ENCODE measurements at places on chromosomes 2 and 18.
A peak's percentile ranks its signal among the peaks of the same experiment; 100 is the strongest.

DNA sequence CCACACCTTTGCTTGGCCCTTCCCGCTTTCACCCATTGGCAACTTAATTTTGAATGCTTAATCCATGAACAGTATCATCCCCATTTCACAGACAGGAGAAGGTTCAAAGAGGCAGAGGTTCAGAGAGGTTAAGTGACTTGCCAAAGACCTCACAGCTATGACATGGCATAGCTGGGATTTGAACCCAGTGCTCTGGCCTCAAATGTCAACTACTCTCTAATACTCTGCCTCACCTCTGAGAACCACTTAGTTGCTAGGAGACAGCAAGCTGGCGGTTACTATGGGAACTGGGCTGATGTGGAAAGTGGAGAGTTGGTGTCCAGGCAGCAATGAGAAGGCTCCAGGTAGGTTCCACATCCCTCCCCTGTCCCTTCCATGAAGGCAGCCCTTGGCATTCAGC is 15.8 kb upstream of the PRSS56 start:
- DNase-seq: no peak

DNA sequence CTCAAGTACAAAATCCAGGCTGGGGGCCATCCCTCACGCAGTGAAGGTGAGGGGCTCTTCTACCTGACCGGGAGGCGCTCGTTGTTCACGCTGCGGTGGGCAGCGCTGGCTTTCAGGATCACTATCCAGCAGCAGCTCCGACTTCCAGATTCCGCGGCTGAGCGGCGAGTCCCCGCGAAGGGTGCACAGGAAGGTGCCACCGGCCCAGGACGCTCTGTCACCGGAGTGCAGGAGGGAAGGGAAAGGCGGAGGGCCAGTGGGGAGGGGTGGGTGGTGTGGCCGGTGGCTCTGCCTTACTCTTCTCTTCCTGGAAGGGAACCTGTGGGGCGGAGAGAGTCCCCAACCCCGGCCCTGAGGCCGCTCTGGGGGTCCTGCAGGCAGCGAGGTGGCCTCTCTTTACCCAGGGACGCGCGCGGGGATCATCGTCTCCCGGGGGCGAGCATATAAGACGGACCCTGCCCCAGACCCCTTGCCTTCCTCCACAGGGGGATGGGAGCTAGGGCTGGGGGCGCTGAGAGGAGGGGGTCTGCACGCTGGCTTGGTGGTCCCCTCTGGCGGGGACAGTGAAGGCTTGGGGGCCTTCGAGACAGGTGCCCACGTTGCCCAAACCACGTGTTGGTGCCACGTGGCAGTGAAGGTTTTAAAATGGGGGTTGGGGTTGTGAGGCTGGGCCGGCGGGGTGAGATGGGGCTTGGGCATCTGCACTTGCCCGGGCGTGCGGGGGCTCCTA is 26.9 kb upstream of the HS6ST1 start:
- DNase-seq: no peak

DNA sequence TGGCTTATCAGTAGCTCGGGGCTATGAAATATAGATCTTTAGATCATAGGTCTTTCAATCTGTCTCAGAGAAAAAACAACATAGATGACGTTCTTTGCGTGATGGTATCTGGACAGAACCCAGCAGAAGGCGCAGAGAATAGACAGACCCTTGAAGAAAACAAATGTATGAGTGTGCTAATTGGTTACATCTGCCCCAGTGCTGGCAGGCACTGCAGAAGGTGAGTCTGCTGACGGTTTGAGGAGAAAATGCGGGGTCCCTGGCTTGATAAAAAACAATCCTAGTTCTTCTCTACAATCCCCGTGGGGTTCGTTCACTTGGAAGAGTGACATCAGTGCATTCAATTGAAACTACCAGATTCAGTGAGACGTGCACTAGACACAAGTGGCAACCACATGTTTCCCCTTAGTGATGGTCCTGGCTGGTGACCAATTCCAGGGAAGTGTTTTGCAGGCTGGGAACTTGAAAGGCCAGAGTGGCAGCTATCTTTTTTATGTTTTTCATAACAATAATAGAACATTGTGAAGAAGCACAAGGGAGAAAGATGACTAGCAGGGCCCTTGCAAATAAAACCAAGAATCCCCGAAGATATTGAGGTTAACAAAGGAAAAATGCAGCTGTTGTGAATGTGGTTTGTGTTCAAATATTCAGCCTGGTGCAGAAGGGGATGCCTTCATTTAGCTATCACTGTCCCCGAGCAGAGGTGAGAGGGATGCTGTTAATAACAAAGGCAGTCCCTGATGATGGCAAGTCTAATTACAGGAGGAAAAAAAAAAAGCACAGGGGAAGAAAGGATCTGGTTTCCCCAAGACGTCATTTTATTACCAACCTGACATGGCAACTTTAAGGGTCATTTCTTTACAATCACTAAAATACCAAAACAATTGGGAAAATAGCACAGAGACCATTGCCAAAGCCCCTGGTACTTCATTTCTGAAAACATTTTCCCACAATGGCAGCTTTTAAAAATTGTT is 337.6 kb upstream of the FIGN start:
- peak; percentile 50 for DNase-seq

GRCh38 chr18:57965246-57965645 is 78.8 kb upstream of the NEDD4L start:
- DNase-seq: no peak

DNA sequence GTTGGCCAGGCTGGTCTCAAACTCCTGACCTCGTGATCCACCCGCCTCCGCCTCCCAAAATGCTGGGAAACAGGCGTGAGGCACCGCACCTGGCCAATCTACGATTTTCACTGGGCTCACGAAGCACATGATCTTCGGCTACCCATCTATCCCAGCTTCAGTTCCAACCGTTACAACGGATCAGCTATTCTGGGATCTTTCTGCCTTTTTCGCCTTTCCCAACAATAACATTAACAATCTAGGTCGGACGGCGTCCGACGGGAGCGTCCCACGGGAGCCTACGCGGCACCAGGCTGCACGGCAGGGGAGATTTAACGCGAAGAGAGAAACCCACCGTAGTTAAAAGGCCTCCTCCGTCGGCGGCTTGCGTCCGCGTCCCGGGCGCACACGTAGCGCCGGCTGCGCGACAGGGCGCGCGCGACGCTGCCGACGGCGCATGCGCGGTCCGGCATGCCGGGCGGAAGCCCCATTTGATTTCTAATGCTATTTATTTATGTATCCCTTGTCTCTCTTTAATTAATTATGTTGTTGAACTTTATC is at the start of gene MSL3B:
TSS of gene MSL3B (minus strand) at position 394 of the 540 bp plus-strand sequence.
- peak; percentile 53 for DNase-seq
